ENCODE measurements at places on chromosomes 4 and X.

DNA sequence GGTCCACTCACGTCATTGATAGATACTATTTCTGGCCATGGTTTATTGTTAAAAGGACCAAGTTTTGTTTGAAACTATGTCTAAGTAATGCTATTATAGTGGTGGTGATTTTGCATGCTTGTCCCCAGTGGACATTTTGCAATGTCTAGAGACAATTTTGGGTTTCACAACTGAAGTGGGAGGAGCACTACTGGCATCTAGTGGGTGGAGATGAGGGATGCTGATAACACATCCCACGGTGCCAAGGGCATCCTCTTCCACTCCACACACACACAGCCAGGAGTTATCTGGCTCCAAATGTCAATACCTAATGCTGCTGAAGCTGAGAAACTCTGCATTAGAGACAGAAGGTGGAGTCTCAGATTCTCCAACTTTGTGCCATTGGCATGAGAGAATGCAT is 131.2 kb downstream of the FRMPD4 start:
- no peak for DNase-seq

- no peak for DNase-seq
Measured at GRCh38 chr4:112593438-112594133, 43.1 kb downstream of the ZGRF1 start.

DNA sequence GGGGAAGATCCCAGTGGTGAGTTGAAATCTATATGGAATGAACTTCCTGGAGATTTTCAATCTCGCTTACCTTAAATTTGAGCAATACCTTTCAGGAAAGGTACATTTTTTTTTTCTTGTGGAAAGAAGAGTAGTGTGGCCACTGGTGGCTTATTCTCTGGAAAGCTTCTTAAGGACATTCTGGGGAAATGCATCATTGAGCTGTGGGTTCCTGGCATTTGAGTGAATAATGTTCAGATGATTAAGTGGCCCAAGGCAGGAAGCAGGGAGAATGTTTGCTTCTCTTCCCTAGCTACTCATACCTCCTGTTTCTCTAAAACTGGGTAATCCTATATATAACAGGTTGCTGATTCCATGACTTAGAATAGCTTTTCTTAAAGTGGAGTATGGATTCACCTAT is 31.8 kb downstream of the STAG2 start:
- no peak for DNase-seq

GRCh38 chrX:80423744-80424143 is 3.5 kb downstream of the TENT5D start:
- DNase-seq: no peak

- DNase-seq: no peak
Measured at GRCh38 chrX:120731386-120731785, 101.5 kb upstream of the C1GALT1C1 start.

DNA sequence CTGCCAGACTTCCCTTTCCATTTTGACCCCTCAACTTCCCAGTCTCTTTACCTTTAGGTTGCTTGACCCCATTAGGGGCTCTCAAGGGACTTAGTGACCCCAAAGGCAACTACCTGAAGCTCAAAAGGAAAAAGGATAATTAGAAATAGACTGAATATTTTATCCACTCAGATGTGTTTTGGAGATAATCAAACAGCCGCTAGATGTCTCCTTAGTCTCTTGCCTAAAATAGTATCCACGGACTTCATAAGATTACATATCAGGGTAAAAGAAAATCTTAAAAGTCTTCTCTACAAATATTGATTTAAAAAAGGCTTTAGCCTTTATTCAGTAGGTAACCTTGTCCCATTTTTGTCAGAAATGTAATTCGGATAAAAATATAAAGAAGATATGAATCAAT is 21.0 kb upstream of the RHOXF2 start:
- no peak for DNase-seq

DNA sequence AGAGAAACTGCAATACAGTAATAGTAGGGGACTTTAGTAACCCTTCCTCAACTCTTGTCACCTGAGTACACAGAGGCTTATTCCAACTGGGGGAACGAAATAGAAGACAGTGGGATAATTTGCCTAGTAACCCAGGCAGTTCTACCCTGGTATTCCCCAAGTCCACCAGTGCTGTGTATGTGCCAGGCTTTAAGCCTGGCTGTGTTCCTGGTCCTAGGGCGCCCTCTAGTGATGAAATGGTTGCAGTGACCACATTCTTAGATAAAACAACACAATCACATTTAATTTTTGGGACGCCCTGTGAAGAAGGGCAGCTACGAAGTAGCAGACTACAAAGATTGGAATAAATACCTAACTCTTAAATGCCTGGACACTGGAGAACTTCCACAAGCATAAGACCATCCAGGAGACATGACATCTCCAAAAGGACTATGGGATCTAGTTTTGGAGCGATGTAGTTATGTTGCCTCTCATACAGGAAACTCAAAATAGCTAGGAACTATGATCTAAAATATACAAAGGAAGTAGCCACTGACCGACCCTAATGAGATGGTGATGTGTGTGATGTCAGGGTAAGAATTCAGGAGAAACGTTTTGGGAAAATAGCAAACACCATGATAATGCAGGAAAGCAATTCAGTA is 288.5 kb upstream of the ZCCHC13 start:
- peak; percentile 13 for DNase-seq

DNA sequence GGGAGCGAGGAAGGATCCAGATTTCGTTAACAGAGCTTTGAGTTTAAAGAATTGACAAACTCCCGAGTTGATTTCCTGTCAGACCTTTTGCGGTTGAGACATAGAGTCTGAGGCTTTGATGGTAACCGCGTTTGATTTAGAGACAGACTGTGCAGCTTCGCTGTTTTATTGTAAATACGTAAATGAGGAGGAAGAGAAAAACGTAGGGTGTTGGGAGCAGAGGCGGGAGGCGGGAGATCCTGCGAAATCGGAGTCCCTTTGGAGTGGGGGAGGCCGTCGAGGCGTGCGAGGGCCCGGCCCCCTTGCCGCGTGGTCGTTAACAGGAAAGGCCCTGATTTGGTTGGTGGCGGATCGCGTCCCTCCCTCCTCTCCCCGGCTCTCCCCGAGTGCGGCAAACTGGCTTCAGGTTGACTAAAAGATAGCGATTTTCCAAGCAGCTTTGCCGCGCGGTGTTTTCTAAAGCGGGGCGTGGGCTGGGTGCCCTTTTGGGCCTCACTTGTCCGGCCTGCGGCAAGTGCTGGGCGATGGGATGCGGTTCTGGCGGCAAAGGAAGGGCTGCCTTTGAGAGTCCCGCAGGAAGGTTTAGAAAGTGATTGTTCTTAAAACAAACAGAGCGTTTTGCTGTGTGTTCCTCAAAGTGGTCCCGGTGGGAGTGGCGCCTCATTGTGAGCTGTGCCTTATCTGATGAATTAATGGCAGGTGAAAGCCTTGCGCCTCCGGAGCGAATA is 857 bp downstream of the SCML1 start:
- DNase-seq: no peak

DNA sequence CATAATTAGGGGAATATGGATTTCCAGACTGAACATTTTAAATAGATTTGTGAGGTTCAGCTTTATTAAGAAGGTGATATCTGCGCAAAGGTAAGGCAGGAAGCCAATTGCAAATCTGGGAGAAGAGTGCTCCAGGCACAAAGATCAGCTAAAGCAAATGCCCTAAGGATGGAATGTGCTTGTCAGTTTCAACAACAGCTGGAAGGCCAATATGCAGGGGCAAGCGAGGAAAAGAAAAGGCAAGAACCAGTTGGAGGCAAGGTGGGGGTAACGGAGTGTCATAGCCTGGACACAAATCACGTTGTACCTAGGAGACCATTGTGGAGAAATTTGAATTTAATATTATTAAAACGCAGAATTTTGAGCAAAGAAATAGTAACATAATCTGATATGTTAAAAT is 1710.3 kb upstream of the PCDH7 start:
- DNase-seq: no peak

GRCh38 chr4:74217365-74217764 is 59.4 kb downstream of the MTHFD2L start:
- no peak for DNase-seq

GRCh38 chr4:157942017-157942416 is 230.8 kb downstream of the GASK1B start:
- DNase-seq: no peak

- no peak for DNase-seq
Measured at GRCh38 chrX:153633048-153633447, 14.0 kb upstream of the DUSP9 start.

GRCh38 chr4:119211867-119212233 is 663 bp upstream of the USP53 start:
- no peak for DNase-seq

DNA sequence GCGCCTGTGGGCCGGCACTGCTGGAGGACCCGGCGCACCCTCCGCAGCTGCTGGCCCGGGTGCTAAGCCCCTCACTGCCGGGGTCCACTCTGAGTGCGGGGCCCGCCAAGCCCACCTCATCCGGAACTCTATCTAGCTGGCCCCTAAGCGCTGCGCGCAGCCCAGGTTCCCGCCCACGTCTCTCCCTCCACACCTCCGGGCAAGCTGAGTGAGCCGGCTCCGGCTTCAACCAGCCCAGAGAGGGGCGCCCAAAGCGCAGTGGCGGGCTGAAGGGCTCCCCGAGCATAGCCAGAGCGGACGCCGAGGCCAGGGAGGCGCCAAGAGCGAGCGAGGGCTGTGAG is 75.2 kb downstream of the QDPR start:
- no peak for DNase-seq
